ENCODE measurements at places on chromosomes 7 and 10.
A peak's percentile ranks its signal among the peaks of the same experiment; 100 is the strongest.

DNA sequence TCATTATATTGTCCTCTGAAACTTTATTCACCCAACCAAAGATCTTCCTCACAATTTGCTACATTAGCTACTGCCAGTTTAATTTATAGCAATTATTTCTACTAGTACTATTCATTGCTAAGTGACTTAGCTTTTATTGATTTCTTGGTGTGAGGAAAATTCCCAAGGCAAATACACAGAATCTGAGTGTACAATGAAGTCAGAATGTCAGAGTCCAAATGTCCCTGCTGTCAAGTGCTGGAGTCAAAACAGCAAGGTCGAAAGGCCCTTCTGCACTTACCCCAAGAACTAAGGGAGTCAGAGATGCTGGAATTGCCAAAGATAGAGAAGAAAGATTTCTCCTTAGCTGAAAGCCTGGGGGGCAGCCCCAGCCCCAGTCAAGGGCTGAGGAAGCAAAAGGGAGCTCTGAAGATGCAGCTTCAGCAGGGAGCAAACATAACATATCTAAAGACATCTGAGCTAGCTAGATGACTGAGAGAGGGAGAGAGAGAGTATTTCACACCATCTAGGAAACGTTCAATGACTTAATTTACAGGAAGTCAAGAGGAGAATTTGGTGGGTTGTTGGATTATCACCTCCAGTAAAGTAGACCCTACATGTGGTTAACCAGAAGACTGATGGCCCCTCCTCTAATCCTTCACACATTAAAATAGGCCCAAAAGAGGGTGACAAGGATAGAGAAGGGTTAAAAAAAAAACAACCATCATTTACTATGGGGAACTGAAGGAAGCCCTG lies 36.6 kb upstream of the SAMD8 start:
- no peak for DNase-seq

GRCh38 chr7:133947458-133948254 lies 179.5 kb upstream of the LRGUK start:
- no peak for DNase-seq

- DNase-seq, result no peak
These were observed 37.1 kb upstream of the PRKAG2 start for GRCh38 chr7:151914051-151914450.

GRCh38 chr7:111010798-111011197 lies 80.1 kb upstream of the LRRN3 start:
- no peak for DNase-seq

DNA sequence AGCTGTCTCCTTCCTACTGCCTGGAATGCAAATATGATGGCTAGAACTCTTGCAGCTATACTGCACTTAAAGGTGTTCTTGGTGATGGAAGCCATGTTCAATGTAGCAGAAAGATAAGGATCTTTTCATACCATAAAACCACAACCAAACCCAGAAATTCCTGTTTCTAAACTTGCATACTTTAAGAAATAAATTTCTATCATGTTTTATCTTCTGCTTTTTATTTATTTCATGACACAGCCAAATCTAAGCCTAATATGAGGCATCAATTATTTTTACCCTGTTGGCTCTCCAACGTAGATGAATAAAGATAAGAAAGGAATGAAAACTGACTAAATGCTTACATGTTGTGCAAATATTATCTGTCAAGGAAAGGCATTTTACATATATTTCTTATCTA lies 224.1 kb downstream of the DOCK4 start:
- DNase-seq, result no peak

DNA sequence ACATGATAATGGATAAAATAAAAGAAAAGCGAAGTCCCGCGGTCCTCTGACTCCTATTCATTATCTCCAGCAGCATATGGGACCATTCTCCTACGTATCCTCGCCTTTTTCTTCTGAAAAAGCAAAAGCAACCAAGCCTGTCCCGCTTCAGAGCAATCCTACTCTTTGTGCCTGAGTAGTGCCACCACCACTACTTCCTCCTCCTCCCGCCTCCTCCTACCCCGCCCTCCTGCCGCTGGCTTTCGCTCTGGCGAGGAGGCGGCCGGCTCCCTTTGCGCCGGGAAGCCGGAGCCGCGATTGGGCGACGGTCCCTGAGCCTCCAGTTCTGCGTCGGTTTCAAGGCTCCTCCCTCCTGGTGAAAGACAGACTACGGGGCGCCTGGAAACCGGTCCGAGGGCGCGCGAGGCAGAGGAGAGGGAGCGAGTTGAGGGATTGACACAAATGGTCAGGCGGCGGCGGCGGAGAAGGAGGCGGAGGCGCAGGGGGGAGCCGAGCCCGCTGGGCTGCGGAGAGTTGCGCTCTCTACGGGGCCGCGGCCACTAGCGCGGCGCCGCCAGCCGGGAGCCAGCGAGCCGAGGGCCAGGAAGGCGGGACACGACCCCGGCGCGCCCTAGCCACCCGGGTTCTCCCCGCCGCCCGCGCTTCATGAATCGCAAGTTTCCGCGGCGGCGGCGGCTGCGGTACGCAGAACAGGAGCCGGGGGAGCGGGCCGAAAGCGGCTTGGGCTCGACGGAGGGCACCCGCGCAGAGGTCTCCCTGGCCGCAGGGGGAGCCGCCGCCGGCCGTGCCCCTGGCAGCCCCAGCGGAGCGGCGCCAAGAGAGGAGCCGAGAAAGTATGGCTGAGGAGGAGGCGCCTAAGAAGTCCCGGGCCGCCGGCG lies at the start of gene FZD1:
Gene FZD1, plus strand, starts transcription at position 388 of the 878 bp plus-strand sequence. Its CDS starts 448 bp downstream, at position 836.
- peak; percentile 98 for DNase-seq

- no peak for DNase-seq
These were observed 60.3 kb downstream of the TBXAS1 start for GRCh38 chr7:139889186-139889871.

DNA sequence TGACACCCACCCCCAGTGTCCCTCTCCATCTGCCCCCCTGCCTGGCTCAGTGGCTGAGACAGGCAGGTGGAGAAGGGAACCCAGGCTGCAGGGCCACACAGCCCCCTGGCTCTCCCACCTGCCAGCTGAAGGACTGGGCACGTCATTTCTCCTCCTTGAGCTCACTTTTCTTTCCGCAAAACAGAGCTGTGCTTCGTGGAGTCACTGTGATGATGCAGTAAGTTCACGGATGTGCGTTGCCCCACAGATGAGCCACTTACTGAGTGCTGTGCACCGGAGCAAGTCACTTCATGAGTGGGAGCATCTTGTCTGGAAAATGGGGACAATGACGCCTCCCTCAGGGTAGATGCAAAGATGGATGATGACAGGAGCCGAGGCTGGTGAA lies 2.7 kb downstream of the OPN4 start:
- no peak for DNase-seq

- peak; percentile 11 for DNase-seq
These were observed 150.5 kb downstream of the CYP26A1 start for GRCh38 chr10:93224005-93224779.

DNA sequence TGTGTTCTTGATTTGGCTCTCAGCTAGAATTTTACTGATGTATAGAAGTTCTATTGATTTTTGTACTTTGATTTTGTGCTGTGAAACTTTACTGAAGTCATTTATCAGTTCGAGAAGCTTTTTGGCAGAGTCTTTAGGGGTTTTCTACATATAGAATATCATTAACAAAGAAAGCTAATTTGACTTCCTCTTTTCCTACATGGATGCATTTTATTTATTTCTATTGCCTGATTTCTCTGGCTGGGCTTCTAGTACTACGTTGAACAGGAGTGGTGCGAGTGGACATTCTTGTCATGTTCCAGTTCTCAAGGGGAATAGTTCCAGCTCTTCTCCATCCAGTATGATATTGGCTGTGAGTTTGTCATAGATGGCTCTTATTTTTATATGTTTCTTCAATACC lies 65.4 kb downstream of the RNF133 start:
- DNase-seq, result no peak

GRCh38 chr10:110916554-110917346 lies 2.2 kb downstream of the BBIP1 start:
- no peak for DNase-seq

DNA sequence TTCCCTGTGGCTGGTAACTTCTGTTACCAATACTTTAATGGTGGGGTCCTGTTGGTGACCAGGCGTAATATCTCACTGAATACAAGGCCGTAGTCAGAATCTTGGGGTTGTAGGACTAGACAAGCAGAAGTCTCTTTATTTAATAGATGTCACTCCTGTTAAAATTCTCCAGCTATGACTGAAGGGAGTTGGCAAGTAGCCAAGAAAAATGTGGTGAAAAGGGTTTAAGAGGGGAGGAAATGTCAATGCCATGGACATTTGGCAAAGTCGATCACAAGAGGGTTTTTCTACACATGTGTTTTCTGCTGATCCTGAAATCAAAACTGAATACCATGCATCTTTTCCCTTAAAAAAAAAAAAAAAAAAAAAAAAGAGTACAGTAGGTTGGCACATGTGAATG lies 533.5 kb downstream of the AUTS2 start:
- no peak for DNase-seq

DNA sequence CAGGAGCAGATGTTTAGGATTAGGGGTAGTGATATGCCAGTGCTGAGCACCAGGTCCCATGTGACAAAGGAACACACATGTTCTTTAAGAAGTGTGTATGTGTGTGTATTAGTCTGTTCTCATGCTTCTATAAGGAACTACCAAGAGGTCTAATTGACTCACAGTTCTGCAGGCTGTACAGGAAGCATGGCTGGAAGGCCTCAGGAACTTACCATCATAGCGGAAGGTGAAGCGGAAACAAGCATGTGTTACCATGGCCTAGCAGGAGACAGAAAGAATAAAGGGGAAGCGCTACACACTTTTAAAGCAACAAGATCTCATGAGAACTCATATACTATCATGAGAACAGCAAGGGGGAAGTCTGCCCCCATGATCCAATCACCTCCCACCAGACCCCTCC lies 22.8 kb upstream of the PDZD8 start:
- DNase-seq, result no peak

- no peak for DNase-seq
These were observed 59.3 kb upstream of the EXOC6 start for GRCh38 chr10:92789067-92789466.

DNA sequence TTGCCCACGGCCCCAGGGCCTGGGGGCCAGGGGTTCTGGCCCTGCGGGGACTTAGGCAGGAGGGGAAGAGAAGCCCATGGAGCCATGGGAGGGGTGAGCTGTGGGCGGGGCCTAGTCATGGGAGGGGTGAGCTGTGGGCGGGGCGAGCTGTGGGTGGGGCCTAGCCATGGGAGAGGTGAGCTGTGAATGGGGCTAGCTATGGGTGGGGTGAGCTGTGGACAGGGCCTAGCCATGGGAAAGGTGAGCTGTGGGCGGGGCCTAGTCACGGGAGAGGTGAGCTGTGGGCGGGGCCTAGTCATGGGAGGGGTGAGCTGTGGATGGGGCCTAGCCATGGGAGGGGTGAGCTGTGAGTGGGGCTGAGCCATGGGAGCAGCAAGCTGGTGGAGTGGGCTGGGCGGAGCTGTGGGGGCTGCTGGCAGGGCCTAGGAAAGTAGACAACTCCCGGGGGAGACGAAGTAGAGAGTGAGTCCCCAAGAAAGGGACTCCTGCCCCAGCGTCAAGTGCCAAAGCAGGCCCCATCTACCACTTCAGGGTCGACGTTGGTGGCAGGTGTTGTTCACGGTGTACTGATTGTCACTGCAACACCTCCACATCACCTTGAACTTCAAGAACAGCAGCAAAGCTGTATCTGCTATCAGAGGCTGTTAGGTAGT lies 19.2 kb upstream of the TTYH3 start:
- no peak for DNase-seq

DNA sequence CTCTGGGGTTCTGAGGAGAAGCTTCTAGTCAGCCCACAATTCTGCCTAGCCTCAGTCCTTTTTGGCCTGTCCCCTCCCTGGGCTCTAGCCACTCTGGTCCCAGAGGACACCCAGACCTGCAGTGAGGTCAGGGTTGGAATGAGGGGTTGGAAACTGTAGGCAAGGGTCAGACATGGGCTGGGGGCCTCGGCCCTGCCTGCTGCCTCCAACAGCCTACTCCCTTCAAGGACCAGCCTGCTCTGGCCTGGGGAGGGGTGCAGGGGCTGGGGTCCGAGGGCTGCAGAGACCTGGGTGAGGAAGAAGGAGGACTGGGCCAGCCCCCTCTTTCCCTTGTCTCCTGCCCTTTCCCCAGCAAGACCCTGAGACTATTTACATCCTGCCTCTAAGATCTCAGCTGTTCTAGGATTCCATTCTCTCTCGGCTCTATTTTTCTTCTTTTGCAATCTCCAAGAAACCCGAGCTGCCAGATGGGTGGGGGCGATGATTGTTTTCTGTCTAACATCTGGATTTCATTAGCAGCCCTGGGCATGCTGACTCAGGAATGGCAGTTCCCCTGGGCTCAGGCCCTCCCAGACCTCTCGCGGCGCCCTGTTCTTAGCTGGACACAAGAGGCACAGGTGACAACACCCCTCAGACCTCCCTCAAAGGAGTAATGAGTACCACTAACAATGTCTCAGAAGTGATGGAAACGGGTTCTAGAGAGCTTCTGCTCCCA lies 23.1 kb downstream of the ZCCHC24 start:
- no peak for DNase-seq

- no peak for DNase-seq
These were observed 39.2 kb downstream of the ZNF467 start for GRCh38 chr7:149733924-149734790.

- peak; percentile 39 for DNase-seq
These were observed 2.2 kb upstream of the DLX5 start for GRCh38 chr7:97026715-97027426.

DNA sequence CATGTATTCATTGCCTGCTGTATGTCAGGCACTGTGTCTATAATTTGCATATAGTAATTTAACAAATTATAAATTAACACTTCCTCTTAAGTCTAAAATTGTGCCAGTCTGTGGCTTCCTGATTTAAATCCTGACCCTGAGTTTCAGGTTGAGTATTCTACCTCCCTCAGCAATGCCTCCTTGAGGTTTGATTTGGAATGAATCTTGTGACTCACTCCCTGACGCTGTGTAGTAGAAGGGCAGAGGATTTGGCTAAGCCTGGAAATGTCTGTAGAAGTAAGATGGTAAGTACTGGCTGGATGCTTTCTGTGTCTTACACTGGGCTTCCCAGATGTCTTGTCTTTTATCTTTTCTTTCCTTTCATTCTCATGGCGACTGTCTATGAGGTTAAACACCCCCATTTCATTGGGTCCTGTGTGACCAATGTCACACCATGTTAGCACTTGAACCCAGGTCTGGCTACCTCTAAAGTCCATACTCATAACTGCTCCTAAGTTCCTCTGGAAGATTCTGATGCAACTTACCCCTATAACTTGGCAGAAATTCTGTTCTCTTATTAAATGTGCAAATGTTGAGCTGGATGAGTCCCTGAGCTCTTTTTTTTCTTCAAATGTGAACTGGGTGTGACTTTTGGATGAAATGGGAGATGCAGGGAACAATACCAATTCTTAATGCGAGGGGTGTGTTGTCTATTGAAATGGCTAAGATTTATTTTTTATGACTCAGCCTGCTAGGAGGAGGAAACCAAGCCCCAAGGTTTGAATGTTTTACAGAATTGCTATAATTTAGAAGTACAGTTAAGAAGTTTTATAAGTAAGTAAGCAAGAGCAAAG lies 48.5 kb downstream of the PLCE1 start:
- no peak for DNase-seq

DNA sequence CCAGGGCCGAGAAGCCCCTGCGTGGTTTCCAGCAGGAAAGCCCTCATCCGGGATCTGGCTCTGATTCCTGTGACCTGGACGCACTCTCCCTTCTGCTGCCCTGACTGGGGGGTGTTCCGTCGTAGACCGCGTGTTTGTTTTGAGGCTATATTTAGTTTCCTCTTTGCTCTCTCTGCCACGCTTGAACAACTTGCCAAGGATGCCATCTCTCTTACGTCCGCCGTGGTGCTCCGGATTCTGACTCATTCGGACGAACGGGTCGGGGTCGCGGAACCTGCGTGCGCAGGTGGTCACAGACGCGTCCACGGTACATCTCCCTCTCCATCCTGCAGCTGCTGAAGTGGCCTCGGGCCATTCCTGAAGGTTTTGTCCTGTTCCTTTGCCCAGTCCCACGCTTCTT lies 10.4 kb upstream of the SORCS3 start:
- DNase-seq, result no peak

Measured in Kasumi-1 (cell line).